Stimulated activated naive B cell treated with anti-CD40 and anti-IgM and Interleukin-4, amounts not matched to agents 10 μg/mL and 1 μg/mL and 100 μg/mL, for 72 hours (primary cell): ENCODE measurements at places on chromosomes 16 and 17.

GRCh38 chr16:81204798-81205680 is 33.5 kb upstream of the BCO1 start:
- H3K4me3 ChIP-seq = no peak overlapping the region
- no peak for DNase-seq
- no peaks in the 10 kb centered on the region for H3K36me3 ChIP-seq
- H3K27me3 ChIP-seq = peaks cover 4% of the 10 kb centered on the region
- H3K4me1 ChIP-seq = peaks cover 7% of the 10 kb centered on the region

DNA sequence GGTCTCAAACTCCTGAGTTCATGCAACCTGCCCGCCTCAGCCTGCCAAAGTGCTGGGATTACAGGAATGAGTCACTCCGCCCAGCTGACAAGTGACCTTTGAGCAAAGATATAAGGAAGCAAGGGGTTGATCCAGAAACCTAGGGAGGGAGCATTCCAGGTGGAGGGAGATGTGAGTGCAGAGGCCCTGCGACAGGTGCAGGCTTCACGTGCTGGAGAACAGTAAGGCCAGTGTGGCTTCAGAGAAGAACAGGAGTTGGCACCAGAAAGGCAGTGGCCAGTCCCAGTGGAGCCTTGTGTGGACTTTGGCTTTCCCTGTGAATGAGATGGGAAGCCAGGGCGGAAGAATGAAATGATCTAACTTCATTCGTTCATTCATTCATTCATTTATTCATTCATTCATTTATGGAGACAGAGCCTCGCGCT is 73.6 kb upstream of the HAS3 start:
- no peaks in the 10 kb centered on the region for H3K27me3 ChIP-seq
- H3K4me1 ChIP-seq = no peaks in the 10 kb centered on the region
- no peak for DNase-seq
- no peak overlapping the region for H3K4me3 ChIP-seq

- no peaks in the 10 kb centered on the region for H3K27me3 ChIP-seq
- H3K36me3 ChIP-seq = peaks cover 43% of the 10 kb centered on the region
- no peak overlapping the region for H3K4me3 ChIP-seq
- peaks cover 17% of the 10 kb centered on the region for H3K4me1 ChIP-seq
Measured at GRCh38 chr16:31465788-31466370, 6.1 kb upstream of the TGFB1I1 start.

GRCh38 chr16:85453194-85453678 is 159.9 kb upstream of the GSE1 start:
- H3K27me3 ChIP-seq = peaks cover 67% of the 10 kb centered on the region
- no peaks in the 10 kb centered on the region for H3K36me3 ChIP-seq
- peaks cover 17% of the 10 kb centered on the region for H3K4me1 ChIP-seq
- DNase-seq = no peak
- H3K27ac ChIP-seq = no peak overlapping the region
- no peak overlapping the region for H3K4me3 ChIP-seq

GRCh38 chr16:11413907-11414595 is 68.8 kb downstream of the RMI2 start:
- H3K4me1 ChIP-seq = peaks cover 13% of the 10 kb centered on the region
- H3K27me3 ChIP-seq = no peaks in the 10 kb centered on the region
- DNase-seq = no peak
- no peak overlapping the region for H3K4me3 ChIP-seq
- H3K27ac ChIP-seq = no peak overlapping the region

- H3K4me3 ChIP-seq = no peak overlapping the region
- H3K36me3 ChIP-seq = peaks cover 1% of the 10 kb centered on the region
- peaks cover 8% of the 10 kb centered on the region for H3K27me3 ChIP-seq
- no peaks in the 10 kb centered on the region for H3K4me1 ChIP-seq
Measured at GRCh38 chr17:42038221-42038973, 12.0 kb downstream of the C17orf113 start.
